ENCODE measurements at places on chromosomes 6 and 20.

GRCh38 chr20:46324960-46325703, 16.8 kb upstream of the CDH22 start:
- DNase-seq, result peak; percentile 10

DNA sequence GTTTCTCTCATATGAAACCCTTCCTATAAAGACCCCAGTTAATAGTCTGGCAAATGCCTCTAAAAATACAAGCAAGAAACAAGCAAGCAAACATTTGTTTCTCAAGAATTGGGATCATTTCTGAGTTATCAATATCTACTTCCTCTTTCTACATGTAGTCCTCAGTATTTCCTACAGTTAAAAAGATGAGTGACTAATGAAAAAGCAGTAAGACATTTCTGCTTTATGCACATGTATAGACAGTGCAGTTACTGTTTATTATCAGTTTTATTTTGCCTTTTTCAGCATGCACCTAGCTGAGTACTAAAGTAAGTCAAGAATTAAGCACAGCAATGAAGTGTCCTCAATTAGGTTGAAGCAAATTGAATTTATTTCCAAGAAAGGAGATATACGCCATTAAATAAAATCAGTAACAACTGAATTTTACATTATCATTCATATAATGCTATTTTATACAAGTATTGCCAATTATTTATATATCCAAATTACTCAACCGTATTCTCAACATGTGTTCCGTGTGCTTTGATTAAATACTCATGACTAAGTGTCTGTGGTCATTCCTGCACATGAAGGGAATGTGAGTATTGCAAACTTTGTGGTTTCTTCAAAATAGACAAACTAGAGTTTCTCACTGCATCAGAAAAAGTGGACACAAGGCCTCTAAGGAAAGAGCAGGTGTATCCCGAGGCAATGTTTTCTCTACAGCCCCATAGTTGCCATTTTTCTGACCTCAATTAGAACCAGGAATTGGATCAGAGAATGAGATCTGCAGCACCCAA, 159.3 kb upstream of the MARCKS start:
- no peak for DNase-seq

- no peak for DNase-seq
These were observed 19.6 kb upstream of the TGM6 start for GRCh38 chr20:2361035-2361593.

DNA sequence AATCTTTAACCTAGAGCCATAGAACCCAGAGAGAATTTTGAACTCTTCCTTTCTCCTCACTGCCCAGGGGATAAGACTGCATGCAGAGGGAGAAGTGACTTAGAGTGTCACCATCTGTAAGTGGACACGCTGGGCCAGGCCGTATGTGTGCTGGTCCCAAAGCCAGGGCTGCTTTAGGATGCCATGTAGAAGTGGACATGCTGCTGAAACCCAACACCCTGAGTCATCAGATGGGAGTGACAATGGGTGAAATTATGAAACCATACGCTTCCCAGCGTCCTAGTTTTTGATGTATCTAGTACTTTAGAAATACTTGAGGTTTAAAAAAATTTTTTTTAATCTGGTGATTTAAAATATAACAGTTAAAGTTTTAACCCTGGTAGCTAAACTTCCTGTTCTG, 191.1 kb downstream of the FNDC1 start:
- DNase-seq, result no peak

- DNase-seq, result no peak
These were observed 47.5 kb downstream of the EFCAB8 start for GRCh38 chr20:32906200-32906599.

DNA sequence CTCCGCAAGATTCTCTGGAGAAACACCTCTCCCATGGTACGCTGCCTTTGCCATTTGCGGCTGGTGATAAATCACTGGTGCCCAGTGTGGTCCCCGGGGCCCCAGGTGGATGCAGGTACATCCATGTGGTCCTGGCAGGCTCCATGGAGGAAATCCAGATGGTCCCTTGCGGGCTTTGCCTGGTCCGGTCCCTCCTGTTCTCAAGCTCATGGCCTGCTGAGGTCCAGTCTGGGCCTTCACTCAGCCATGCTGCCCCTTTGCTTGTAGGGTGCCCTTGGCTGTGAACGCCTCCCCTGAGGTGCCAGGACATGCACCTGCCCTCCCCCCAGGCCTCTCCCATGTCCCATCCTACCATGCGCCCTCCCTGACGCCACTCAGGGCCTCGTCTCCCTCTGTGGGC, 21.2 kb upstream of the DACT2 start:
- no peak for DNase-seq

DNA sequence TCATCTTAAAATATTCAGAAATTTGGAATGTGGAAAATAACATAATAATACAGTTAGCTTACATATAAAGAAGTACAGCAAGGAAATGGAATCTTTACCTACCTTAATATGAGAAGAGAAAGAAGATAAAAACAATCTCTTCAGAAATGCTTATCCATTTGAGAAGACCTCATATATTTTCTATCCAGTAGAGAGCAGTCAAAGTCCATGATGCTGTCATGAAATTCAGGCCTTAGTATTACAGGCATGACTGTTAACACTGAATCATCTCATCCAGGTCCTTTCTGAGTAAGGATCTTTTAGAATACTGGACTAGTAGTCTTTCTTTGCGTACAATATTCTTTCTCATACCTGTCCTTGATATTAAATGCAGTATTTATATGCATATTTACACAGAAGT, 713.4 kb downstream of the CD109 start:
- peak; percentile 0 for DNase-seq

- DNase-seq, result peak; percentile 78
These were observed 929 bp downstream of the CDH22 start for GRCh38 chr20:46307139-46307998.

Data from activated CD4-positive, alpha-beta T cell treated with anti-CD3 and anti-CD28 coated beads, Interleukin-10, Interleukin-2, amounts not matched to agents 100 ng/mL and 50 ng/mL, durations not matched to agents 16 hours and 8 hours (primary cell).